ENCODE measurements at places on chromosomes 4 and X.

- DNase-seq, result no peak
Measured at GRCh38 chrX:134935276-134935675, 55.5 kb upstream of the SMIM10 start.

DNA sequence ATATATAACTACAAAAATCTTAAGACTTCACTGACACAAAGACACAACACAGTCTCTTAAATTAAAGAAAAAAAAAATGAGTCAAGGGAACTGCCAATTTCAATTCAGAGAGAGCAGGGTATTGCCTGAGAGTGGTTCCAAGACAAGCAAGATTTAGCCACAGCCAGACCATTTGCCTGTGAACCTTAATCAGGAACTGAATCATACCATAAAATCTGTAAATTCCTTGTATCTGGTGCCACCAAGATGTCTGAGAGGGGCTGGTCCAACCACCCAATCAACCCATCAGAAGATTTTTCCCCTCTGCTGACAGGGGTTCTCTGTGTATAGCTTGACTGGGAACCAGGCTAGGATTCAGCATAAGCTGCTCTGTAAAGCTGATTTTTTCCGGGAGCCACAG is 159.2 kb downstream of the CPEB2 start:
- no peak for DNase-seq

DNA sequence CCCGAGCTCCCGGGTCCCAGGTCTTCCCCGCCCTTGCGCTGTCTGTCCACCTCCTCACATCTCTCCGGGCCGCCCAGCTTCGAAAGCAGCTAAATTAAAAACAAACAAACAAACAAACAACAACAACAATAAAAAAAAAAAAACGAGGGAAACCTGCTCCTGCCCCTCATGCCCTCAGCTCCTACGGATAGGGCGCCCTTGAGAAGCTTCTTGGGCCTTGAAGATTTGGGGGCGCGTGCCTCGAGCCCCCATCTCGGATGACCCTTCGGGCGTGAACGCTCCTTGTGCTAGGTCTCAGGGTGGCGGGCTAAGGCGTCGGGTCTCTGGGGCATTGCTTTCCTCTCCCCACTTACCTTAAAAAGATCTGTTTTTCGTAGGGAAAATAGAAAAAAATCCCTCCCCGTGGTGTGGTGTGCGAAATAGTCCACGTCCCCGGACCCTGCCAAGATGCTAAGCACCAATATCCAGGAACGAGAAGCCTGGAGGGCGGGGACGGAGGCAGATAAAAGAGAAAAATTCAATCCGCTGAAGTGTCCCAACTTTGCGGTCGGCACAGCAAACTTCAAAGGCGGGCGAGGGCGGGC is 603 bp downstream of the NDNF start:
- DNase-seq, result no peak

DNA sequence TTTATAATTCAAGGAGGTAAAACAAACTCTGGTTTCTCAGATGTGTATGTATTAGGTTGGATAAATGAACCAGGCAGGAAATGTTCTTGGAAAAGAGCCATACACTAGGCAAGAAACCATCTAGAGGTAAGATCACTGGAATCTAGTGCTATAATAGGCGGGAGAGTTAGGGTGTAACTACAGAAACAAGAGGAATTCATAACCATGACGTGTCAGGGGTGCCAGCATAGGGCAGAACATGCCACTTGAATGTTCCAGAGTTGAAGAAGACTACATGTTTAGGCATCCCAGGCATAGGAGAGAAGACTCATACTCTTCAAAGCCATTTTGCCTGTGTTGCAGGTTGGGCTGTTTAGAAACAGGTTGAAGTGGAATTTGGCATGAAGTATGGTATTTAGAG is 198.7 kb downstream of the CCNG2 start:
- no peak for DNase-seq

DNA sequence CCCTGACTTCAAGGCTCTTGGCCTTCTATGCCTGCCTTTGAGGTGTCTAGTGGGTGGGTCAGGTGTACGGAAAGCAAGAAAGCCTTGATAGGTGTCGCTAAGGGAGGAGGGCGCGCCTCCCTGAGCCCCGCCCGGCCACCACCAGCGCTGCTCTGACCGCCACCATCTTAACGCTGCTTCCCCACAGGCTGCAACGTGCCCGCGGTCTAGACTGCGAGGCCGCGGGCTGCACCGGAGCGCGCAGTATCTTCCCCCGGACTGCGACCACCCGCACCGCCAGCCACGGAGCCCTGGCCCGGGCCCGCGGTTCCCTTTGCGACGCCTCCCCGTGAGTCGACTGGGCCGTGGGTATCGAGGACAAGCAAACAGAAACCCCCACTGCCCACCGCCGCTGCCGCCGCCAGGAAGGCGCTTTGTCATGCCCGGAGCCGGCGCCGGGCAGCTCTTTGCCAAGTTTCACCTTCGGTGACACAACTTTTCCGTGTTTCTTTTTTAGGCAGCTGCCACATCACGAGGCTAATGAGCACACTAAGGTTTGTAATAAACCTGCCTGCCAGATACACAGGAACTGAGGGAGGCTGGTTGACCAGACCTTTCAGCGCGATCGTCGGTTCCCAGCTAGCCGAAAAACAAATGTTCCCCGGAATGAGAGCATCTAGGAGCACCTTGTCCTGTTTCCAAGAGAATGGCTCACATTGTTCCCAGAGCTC is 335.8 kb upstream of the F9 start:
- no peak for DNase-seq

DNA sequence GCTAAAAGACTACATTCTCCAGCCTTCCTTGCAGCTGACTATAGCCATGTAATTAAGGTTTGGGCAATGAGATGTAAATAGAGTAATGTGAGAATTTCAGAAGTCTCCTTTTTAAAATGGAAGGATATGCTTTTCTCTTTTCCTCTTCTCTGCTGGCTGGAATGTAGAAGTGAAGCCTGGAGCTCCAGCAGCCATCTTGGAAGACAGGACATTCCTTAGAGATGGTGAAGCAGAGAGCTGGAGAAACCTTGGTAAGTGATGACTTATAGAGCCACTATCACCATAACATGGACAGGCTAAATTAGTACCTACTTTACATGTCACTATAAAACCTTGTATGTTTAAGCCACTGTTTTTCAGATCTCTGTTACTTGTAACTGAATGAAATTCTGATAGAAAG is 48.0 kb downstream of the RASL11B start:
- no peak for DNase-seq

- no peak for DNase-seq
Measured at GRCh38 chr4:72208421-72209075, 176.7 kb downstream of the NPFFR2 start.

GRCh38 chrX:1417921-1418771 is 26.2 kb upstream of the SLC25A6 start:
- DNase-seq, result no peak

GRCh38 chr4:44494810-44495701 is 46.4 kb upstream of the KCTD8 start:
- no peak for DNase-seq

DNA sequence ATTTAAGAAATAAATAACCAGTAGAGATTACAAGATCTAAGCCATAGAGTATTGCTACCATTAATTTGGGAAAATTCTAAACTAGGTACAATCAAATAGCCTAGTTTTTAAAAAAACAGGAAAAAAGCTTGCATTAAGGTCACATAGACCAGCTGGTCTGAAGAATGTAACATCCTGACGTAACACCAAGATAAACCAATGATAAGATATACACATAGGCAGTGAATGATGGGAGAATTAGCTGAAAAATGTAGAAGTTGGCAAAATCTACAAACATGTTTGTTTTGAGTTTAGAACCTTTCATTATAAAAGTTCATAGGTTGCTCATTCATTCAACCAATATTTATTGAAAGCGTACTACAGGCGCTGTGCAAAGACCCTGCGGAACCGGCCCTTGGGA is 120.0 kb downstream of the SH3RF1 start:
- DNase-seq, result no peak

DNA sequence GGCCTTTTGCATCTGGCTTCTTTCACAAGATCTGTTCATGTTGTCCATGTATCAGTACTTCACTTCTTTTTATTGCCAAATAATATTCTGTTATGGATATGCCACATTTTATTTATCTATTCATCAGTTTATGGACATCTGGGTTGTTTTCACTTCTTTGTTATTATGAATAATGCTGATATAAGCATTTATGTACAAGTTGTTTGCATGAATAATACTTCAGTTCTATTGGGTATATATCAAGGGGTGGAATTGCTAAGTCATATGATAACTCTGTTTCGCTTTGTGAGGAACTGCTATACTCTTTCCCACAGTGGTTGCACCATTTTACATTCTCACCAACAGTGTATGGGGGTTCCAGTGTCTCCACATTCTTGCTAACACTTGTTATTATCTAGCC is 190.4 kb downstream of the RBMX2 start:
- no peak for DNase-seq

- DNase-seq, result no peak
Measured at GRCh38 chrX:47584714-47585113, 2.5 kb downstream of the TIMP1 start.

GRCh38 chrX:26925088-26925487 is 538.1 kb downstream of the PPP4R3C start:
- DNase-seq, result no peak
